Stomach (tissue), 19 donors: ENCODE measurements at places on chromosomes 4 and X. TPM values are rescaled to one million over a fixed set of nuclear protein-coding genes. Genes with fewer than 3 reads are reported as not detected.

Gene PCSK1N
- 15.3 TPM for polyA plus RNA-seq

Gene FRAS1
- polyA plus RNA-seq: 0.65 TPM

Gene SCML1
- 12.4 TPM for polyA plus RNA-seq

Gene MSX1
- polyA plus RNA-seq: 1.1 TPM

Gene ZDHHC15
- 0.12 TPM for polyA plus RNA-seq
